ENCODE measurements at places on chromosomes 7 and 10.

DNA sequence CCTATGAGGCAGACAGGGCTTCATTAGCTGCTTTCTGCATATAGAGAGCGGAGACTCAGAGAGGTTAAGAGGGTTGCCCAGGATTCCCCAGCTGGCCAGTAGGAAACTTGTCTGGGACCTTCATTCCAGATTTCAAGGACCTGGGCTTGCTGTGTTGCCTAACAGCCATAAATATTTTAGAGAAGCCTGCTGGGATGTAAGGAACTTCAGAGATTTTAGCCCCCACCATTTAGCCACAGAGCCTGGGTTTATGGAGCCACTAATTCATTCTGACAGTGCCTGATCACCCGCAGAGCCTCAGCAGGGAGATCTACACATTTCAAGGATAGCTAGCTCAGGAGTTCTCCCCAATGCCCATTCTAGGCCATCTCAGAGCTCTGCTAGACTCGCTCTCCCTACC is 56.6 kb upstream of the TRUB1 start:
- no peak for DNase-seq

GRCh38 chr10:15262036-15262713 is 93.7 kb upstream of the NMT2 start:
- DNase-seq: no peak

DNA sequence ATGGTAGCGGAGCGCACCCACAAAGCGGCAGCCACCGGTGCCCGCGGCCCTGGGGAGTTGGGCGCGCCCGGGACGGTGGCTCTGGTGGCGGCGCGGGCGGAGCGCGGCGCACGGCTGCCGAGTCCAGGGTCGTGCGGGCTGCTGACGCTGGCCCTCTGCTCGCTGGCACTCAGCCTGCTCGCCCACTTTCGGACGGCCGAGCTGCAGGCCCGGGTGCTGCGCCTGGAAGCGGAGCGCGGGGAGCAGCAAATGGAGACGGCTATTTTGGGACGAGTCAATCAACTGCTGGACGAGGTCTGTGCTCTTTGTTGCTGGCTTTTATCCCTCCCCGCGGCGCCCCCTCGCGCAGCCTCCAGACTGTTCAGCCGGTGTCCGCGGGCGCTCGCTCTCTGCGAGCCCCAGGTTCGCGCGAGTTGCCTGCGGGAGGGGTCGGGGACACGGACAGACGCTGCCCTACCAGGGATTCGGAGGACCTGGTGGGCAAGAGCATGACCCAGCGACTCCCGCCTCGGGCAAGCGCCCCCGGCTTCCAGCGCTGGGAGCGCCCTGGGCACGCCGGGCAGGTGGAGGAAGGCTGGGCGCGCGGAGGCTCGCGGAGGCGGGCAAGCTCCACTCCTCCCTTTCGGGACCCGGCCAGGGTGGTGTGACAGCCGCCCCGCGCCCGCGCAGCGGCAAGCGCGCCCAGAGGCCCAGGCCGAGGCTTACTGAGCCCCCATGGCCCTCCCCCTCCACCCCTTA is 887 bp downstream of the COL13A1 start:
- no peak for DNase-seq

- no peak for DNase-seq
Observed at GRCh38 chr7:158784270-158784669, 45.0 kb downstream of the ESYT2 start.

DNA sequence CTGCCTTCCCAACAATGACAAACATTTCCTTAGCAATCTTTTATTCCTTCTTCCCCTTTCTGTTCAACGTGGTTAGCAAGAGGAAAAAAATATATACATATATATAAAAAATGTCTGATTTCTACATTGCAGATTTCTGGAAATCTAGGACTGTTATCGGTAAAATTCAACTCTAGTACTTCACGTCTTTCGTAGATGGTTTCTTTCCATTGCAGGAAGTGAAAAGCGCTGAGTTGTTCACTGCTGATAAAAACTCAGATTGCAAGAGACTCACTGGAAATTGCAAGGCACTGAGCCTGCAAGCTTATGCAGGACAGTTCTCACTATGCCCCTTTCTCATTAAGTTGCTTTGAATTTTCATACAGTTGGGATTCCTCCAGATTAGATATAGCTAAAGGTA is 23.9 kb downstream of the KIN start:
- DNase-seq: no peak

Measured in activated CD4-positive, alpha-beta T cell treated with anti-CD3 and anti-CD28 coated beads for 4 hours (primary cell).